ENCODE measurements at places on chromosomes 7 and 10.

DNA sequence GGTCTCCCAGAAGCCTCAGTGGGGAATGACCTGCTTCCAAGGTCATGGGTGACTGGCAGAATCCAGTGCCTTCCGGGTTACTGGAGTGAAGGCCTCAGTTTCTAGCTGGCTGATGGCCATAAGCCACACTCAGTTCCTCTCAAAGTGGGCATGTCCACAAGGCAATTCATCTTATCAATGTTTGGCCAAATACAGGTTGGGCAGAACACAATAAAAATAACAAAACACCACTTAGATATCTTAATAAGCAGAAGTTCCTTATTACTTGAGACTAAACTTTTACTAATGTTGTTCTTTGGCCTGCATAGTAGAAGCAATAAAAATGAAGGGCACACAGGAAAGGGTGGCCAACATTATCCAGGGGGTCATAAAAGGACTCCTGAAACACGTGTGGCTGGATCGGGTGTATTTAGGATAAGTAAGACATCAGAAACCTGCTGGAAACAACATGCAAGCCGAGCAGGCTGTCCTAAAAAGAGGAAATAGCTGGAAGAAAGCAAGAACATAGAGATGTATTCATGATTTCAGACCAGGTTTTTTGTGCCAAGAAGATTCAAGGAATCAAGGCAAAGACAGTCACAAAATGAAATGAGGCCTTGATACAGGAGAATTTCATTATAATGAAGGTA lies 19.6 kb upstream of the AKR1C2 start:
- DNase-seq, result no peak

- DNase-seq, result no peak
Measured at GRCh38 chr7:36217961-36218284, 64.9 kb downstream of the EEPD1 start.

DNA sequence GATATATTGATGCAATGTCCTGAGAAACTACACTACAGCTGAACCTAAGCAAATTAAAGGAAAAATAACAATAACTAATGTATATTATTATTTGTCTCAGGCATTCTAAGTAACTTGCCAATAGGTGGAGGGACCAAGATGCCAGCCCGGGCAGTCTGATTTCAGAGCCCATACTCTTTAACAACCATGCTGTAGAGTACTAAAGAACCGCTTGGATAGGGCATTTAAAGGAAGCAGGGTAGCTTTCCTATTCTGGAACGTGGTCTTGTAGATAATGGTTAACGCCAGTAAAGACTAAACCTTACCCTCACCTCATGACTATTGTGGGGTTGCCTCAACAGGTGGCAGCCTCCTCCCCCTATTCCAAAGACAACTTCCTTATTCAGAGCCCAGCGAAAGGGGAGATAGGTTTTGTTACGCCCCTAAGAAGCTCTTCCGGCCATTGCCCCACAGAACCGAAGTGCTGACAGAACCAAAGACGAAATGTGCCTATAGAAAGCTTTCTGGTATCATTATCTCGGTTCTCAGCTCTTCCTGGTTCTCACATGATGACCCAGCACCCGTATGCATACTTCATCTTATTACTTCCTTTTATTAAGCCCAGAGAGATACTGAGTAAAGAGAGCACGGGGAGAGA lies 707 bp upstream of the C1GALT1 start:
- DNase-seq, result peak; percentile 65

DNA sequence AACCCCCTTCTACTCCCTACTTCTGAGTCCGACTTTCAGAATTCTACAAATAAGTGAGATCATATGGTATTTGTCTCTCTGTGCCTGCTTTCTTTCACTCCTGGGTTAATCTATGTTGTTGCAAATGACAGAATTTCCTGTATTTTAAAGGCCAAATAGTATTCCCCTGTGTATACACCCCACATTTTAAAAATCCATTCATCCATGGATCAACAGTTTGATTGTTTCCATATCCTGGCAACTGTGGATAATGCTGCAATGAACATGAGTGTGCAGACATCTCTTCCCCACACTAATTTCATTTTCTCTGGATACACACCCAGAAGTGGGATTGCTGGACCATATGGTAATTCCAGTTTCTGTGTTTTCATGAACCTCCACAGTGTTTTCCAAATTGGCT lies 225.8 kb upstream of the TCERG1L start:
- no peak for DNase-seq

DNA sequence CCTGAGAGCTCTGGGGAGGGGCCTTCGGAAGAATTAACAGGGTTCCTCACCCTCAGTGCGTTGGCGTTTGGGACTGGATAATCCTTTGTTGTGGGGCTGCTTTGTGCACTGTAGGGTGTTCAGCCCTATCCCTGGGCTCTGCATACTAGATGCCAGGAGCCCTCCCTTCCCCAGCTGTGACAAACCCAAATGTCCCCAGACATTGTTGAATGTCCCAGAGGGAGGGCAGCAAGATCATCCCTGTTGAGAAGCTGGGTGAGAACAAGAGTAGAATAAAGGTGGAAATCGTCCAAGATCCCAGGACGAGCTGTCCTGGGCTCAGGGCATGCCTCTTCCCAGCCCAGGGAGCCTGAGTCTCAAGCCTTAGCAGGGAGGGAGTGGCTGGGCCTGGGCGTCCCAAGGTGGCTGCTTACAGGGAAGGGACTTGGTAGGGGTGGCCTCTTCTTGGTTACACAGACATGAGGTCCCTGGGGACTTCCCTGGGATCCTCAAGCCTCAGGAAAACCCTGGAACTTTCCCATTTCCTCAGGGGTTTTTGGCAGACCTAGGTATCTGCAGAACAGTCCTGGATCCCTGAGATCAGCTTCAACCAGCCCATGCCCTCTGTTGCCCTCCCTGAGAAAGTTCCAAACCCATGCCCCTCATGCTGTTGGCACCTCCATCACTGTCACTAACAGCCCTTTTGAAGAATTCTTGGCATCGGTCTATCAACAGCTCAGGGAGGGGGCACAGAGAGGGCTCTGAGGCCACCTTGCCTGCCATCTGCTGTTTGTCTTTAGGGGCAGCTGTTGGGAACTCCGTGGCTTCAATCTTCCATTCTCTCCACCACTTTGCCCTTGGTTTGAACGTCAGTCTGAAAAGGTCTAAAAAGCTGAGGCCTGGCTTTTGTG lies 53.7 kb downstream of the GOLGA7B start:
- no peak for DNase-seq

GRCh38 chr7:137670222-137671064 lies 176.3 kb downstream of the DGKI start:
- no peak for DNase-seq

DNA sequence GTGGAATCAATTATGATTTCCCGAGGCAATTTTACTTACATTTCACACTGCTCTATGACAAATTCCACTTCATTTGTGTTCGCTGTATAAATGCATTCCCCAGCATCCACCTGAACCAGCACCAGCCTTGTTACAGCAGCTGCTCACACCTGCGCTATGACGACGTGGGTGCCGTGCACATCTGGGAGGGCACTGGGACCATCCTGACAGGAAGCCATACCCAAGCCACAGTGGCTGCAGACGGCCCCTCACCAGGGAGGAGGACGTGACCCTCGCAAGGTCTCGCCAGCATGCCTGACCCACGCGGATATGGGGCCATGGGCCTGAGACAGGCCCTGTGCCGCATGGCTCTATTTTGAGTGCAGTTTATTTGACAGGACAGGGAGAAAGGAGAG lies 201.3 kb downstream of the MAD1L1 start:
- no peak for DNase-seq

- no peak for DNase-seq
Measured at GRCh38 chr7:2170576-2171521, 61.9 kb downstream of the MAD1L1 start.

GRCh38 chr10:114933588-114933987 lies 4.4 kb upstream of the TRUB1 start:
- DNase-seq, result no peak

GRCh38 chr7:69775231-69775771 lies 177.0 kb downstream of the AUTS2 start:
- DNase-seq, result no peak

DNA sequence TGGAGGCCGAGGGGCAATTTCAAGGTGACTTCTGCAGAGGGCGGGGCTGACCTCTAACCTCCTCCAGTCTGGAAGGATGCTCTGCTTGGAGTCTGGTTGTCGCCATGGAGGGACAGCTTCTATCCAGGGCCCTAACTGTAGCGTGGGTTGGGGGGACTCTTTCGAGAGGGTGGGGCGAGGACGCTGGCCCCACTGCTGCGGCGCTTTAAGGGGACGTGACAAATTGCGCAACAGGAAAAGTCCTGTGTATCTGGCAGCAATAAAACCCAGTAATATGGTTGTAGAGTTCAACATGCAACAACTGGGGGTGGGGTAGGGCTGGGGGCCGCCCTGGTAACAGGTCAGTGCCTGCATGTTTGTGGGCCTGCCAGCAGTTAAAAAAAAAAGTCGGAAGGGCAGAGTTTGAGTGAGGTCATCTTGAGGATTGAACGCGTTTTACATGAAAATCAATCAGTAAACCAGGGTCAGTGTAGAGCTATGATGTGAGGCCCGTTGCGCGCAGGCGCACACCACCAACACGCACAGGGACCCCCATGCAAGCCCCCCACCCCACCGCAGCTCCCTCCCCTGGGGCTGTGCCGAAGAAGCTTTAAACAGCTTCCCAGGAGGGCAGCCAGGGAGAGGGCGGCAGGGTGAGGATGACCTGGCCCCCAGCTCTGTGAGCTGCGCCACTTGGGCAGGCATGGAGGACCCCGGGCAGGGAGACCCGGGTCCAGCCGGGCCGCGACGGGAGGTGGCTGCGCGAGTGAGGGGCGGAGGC lies 4.3 kb downstream of the SHH start:
- DNase-seq, result no peak

GRCh38 chr7:108455551-108455997 lies 662 bp downstream of the NRCAM start:
- peak; percentile 23 for DNase-seq

- DNase-seq, result no peak
Measured at GRCh38 chr7:36045326-36045725, 107.7 kb upstream of the EEPD1 start.

GRCh38 chr10:12916587-12916986 lies 84.9 kb downstream of the CCDC3 start:
- no peak for DNase-seq

DNA sequence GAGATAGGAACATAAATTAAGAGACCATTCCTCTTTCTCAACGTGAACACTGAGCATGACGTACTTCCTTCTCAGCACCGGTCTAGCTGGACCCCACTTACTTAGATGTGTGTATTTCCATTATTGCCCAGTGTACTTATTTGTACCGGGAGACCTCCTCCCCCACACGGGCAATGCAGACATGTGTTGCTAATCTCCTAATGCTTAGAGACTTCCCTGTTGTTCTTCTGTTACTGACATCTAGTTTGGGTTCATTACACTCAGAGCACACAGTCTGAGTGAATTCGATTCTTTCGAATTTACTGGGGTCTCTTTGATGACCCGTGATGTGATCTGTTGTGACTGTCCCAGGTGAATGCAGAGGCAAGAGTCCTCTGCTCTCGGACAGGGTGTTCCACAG lies 260.0 kb downstream of the MAD1L1 start:
- no peak for DNase-seq

DNA sequence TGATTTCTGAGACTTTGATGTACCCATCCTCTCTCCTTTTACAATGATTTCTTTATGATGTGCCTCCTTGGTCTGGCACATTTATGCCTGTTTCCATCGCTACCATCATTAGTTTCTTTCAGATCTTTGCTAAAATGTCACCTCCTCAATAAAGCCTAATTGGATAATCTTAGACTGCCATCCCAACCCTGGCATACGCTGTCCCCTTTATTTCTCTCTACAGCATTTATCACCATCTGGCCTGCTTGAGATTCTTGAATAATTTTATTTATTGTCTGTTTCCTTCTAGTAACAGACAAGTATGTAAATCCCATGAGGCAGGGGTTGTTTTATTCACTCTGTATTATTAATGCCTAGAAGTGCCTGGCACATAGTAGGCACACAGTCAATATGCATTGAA lies 6.7 kb upstream of the DNTT start:
- no peak for DNase-seq

GRCh38 chr7:25615003-25615402 lies 386.7 kb upstream of the NPVF start:
- DNase-seq, result no peak

All from activated naive CD4-positive, alpha-beta T cell treated with anti-CD3 and anti-CD28 coated beads, Interleukin-2, amount 10 ng/mL, durations not matched to agents 7 days and 5 days (primary cell).